Head of caudate nucleus (tissue), 42 donors: ENCODE measurements at places on chromosomes 4 and X.
A peak's percentile ranks its signal among the peaks of the same experiment; 100 is the strongest.

- DNase-seq = no peak
Measured at GRCh38 chr4:147428583-147428982, 52.3 kb upstream of the EDNRA start.

DNA sequence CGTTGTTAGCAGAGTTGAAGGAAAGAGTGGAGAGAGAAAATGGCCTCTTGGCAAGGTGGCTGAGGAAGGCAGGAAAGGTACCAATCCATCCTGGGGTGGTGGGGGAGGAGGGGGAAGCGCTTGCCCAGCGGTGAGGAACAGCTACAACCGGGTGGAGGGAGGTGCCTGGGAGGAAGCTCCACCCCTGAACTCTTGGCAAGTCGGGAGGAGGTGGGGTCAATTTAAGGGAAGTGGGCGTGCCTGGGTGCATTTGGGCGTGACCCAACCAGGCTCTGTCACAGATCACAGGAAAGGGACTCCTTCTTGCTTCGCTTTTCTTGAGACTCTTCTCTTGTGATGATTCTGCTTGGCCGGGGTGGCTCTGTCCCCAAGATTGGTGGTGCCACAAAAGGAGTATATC, 41.7 kb downstream of the BCORL1 start:
- DNase-seq = no peak

DNA sequence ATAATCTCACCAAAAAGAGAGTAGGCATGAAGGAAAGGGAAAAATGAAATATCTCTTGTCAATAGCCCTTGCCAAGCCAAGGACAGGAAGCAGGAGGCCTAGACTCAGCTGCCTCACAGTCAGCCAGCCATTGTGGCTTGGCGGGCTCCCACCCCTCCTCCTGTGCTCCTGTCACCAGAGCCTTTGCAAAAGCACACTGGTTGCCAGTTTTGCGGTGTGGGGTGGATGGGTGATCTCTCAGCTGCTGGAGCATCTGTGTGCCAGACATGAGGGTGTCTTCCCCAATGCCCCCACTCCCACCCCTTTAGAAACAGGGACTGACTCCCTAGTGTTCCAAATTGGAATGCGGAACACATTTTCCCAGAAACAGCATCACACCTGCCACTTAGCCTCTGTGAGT, 26.1 kb downstream of the ARHGEF6 start:
- peak; percentile 25 for DNase-seq

DNA sequence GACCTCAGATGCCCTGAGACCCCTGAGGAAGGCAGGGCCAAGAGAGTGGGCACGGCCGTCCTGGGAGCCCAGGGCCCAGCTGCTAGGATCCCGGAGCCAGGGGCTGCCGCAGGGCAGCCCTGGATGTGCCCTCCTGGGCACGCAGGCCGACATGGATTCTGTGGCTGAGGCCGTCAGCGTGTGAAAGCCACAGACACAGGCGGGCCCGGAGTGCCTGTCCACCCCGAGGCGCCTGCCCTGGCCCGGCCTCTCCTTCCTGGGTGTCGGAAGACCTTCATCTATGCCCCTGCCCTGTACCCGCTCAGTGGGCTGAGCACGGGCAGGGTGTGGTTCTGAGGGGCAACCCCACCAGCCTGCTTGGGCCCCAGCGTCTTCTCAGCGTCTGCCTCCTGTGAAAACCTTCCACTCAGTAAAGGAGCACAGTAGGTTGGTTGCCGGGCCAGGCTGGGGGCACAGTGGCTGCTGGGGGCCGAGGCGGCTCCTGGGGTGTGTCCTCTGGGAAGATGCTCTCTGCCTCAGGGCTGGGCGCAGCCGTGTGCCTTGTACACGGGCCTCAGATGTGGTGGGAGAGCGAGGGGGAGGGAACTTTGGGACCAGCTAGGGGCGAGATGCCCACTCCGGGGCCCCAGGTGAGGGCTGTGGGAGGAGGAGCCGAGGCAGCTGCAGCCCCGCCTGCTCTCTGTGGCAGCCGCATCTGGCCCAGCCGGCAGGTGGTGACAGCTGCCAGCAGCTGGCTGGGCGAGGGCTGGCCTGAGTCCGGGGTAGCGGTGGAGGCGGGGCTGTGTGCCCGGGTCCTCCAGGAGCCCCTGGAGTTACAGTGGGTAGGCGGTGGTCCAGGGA, 20.8 kb downstream of the FGFRL1 start:
- no peak for DNase-seq

GRCh38 chr4:123412091-123412505, 15.5 kb downstream of the SPRY1 start:
- DNase-seq = no peak

- DNase-seq = no peak
Measured at GRCh38 chr4:97923096-97923495, 220.2 kb downstream of the STPG2 start.

GRCh38 chrX:135737366-135738071, 24.1 kb downstream of the CT45A1 start:
- DNase-seq = no peak

DNA sequence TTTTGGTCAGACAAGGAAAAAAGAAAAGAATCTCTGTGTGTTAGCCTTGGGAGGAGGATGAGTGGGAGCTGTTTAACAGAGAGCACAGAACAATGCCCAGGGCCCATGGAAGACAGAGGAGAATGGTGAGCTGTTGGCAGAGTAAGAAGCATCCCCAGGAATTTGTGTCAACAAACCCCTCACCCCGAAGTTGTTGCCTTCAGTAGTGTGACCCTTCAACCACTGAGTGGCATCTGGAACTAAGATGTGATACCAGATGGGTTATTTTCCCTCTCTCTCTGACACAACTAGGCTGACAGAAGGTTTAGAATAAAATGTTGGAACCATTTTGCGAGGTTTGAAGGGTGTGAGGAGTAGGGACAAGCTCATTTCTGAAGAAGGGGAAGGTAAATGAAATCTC, 25.1 kb downstream of the IGSF1 start:
- no peak for DNase-seq

DNA sequence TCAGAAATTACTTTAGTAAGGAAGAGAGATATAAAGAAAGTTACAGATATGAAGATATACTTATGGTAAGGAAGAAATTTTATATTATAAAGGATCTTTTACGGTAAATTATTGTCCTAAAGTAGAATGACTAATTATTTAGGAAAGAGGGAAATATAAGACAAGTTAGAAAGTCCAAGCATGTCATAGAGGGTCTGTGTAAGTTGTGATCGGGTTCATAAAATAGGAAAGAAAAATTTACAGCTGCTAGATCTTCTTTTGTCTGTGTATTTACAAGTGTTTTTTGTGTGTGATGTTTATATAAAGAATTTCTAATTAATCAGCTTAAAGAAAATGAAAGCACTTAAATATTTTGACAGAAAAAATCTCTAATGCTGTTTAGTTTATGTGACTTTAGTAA, 1054.9 kb upstream of the DIAPH2 start:
- DNase-seq = no peak

- no peak for DNase-seq
Measured at GRCh38 chr4:78624048-78624447, 72.5 kb downstream of the ANXA3 start.

DNA sequence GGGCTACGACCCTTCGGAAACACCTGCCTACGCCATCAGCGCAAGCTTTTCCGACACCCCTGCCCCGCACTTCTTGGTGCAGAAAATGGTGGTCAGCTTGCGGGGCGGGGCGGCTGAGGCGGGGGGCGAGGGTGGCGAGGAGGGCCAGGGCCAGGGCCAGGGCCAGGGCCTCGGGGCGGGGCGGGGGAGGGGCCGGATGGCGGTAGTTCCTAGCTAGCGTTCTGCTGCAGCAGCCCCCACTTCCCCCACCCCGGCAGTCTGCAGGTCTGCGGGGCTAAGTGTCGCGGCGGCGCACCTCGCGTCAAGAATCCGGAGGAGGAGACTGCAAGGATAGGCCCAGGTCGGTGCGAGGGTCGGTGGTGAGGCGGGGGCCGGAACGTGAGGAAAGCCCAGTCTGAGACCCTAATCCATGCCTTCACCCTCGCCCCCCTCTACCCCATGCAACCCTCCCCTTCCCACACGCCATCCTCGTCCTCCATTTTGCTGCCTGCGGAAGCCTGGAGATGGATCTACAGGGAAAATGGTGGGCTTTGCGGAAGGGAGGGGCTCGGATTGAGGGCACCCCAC, 600 bp downstream of the BEX4 start:
- DNase-seq = peak; percentile 21

DNA sequence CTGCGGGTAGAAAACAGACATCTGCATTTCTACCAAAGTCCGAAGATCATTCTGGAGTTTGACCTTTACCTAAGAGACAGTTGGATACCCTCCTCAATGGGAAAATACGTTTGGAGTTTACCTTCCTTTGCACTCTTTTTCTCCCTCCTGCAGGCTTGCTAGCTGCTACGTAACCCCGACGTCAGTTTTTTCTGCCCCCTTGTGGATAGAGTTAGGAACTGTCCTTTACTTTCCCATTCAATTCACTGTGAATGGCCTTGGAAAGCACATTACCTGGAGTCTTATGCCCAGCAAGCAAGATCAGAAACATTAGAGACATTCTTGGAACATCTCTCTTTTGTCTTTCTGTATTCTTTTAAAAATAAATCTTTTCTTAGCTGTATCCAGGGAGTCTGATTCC, 250.7 kb downstream of the NAP1L3 start:
- no peak for DNase-seq
